Activated CD4-positive, alpha-beta T cell treated with anti-CD3 and anti-CD28 coated beads, Interleukin-2, amount 10 ng/mL, durations not matched to agents 24 days and 14 days (primary cell): ENCODE measurements at places on chromosomes 1 and 21. TPM values are rescaled to one million over a fixed set of nuclear protein-coding genes. Genes with fewer than 3 reads are reported as not detected.

DNA sequence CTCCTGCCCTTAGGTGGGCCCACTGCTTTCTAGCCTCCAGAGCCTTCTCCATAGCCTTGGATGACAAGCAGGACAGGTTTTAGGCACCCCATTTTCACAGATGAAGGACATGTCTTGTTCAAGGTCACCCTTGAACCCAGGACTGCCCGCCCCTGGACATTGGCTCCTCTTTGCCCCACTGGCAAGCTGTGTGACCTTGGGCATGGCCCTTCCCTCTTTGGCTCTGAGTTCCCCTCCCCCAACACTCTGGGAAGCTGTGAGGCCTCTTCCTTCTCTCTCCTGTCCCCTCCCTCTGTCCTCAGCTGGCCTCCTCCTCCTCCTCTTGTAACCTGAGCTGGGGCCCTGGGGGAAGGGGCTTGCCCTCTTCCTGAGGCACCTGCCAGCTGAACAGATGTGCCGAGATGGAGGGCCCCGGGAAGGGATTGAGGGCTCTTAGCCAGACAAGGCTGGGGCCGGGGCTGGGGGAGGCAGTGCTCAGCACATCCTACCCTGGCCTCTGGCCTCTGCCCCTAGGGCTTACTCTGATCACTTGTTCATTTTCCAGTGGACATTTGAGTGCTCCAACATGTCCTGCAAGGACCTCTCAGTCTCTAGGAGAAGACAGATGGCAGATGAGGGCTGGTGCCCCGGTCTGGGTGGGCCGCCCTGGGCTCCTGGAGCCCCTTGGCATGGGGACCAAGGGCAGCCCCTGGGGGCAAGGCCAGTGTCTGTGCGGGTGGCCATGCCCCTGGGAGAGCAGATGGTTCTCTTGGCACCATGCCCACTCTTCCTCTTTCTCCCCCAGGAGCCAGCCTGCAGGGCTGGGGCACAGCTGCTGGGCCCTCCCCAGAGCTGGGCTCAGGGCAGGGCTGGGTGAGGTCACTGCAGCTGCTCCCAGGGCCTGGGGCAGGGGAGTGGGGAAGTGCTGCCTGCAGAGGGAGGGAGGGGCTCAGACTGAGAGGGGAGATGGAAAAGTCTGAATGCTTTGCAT, 10.7 kb downstream of the FOXO6 start:
- DNase-seq, result no peak

KHDRBS1 gene
- total RNA-seq, result 174 and 175 TPM in 2 replicates

DNA sequence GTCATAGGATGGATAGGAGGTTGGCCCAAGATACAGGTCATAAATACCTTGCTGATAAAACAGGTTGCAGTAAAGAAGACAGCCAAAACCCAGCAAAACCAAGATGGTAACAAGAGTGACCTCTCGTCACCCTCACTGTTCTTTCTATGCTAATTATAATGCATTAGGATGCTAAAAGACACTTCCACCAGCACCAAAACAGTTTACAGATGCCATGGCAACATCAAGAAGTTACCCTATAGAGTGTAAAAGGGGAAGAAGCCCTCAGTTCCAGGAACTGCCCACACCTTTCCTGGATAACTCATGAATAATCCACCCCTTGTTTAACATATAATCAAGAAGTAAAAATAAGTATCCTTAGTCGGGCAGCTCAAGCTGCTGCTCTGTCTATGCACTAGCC, 671.9 kb downstream of the PTPRC start:
- DNase-seq, result no peak

BOLA1 gene
- 25.8 and 26.6 TPM in 2 replicates for total RNA-seq

- DNase-seq, result no peak
Measured at GRCh38 chr1:15786581-15786980, 20.9 kb downstream of the UQCRHL start.

DNA sequence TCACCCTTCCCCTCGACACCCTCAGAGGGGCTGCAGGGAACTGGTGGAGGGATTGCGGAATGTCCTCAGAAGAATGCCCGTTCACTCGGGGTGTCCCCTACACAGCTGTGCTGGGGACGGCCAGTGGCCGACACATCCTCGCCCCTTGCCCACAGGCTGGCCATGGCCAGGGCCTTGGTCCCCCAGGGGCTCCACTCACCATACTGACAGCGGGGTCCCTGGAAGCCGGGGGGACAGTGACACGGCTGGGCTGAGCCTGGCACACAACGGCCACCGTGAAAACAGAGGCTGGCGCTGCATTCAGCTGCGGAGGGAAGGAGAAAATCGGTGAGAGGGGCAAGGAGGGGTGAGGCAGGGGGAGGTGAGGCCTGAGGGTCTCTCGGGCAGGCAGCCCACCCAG, 31.7 kb downstream of the MEGF6 start:
- DNase-seq, result no peak

GRCh38 chr1:165896277-165896676, 68.9 kb downstream of the UCK2 start:
- DNase-seq, result no peak

- no peak for DNase-seq
Measured at GRCh38 chr1:101435831-101436511, 199.2 kb downstream of the S1PR1 start.

DNA sequence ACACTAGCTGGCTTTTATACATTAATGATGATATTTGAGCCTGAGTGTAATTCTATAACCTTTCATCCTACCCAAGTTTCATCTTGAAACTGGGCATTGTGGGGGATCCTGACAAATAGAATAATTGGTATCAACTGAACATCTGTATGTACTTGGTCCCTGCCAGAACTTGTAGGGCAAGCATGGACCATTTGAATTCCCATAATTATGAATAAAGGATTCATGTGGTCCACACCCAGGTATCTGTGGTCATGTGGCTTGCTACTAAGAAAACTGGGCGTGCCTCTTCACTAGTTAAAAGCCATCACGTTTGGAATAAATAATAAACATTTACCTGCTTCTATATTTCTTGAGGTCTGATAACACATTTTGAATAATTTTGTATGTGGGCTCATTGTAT, 20.6 kb upstream of the VTCN1 start:
- DNase-seq, result no peak

RBM8A gene
- total RNA-seq, result 326 and 355 TPM in 2 replicates

DNA sequence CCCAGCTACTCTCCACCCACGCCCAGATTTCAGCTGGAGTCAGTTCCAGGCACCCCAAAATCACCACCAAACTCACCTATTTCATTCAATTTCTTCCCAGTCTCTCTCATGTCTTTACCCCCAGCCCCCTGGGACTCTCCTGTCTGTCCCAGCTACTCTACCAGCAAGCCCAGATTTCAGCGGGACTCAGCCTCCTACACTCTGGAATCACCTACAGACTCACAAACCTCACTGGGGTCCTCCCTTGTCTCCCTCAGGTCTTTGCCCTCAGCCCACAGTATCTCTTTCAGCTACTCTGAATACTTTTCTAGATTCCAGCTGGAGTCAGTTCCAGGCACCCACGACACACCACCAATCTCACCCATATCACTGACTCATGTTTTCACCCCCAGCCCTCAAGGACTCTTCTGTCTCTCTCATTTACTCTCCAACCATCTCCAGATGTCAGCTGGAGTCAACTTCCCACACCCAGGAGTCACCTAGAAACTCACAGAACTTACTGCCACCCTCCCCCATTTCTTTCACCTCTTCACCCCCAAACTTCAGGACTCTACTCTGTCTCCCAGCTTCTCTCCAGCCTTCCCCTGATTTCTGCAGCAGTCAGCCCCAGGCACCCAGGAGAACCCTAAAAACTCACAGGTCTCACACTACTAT, 1529.3 kb upstream of the TPTE start:
- peak; percentile 43 for DNase-seq

OR2T33 gene
- not detected in 2 replicates for total RNA-seq

- no peak for DNase-seq
Measured at GRCh38 chr1:161994175-161994668, 29.4 kb downstream of the OLFML2B start.

DNA sequence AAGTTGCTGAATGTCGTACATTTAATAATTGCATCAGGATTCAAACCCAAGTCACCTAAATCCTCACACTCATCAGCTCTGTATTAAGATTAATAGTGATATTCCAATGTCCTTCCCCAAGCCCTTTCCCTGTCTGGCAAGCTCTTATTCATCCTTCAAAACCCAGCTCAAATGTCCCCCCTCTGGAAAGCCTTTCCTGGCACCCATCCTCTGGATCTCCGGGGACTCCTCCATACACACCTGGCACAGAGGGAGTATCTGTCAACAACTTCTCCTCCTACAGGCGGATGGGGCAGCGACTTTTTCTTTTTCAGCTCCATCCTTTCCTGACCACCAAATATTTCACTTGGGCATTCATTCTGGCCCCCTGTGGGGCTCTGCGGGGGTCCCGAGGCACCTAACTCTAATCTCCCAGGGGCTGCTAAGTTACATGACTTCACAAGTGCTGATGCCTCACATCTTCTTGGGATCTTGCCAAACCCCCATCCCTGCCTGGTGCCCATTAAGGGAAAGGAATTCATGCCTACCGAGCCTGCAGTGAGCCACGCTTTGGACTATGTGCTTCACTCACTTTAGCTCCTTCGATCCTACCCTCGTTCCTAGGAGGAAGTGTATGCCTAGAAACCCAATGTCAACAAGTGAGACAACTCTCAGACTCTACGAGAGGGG, 15.2 kb downstream of the TINAGL1 start:
- DNase-seq, result no peak

PGLYRP4 gene
- total RNA-seq, result not detected in 2 replicates

GRCh38 chr1:1275836-1276235, 2.2 kb upstream of the UBE2J2 start:
- DNase-seq, result no peak

- DNase-seq, result no peak
Measured at GRCh38 chr1:214563881-214564280, 12.5 kb upstream of the PTPN14 start.

PLCH2 gene
- 2.2 and 2.8 TPM in 2 replicates for total RNA-seq

GRCh38 chr1:183983371-183984105, 54.0 kb downstream of the COLGALT2 start:
- peak; percentile 33 for DNase-seq

DNA sequence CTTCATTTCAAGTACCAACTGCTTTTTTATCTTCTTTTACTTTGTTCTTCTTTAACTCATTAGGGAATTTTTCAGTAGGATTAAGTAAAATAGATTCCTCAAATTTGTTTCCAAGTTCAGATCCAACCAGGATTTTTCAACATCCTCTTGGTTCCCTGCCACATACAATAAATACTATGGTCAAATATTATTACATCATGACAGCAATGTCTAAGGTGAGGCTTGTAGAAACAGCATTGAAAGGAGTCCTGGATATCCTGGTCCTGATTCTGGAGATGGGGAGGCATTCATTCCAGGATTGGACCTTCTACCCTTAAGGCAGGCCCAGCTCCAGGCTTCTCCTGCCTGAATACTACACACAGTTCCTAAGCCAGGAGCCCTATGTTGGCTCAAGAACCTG, 80.2 kb upstream of the F3 start:
- no peak for DNase-seq

AVPR1B gene
- not detected in 2 replicates for total RNA-seq

GRCh38 chr1:33255347-33256220, 708 bp upstream of the ZNF362 start:
- peak; percentile 79 for DNase-seq

GRCh38 chr21:43001316-43001715, 27.0 kb downstream of the PKNOX1 start:
- DNase-seq, result no peak

GRCh38 chr1:187527346-187527745, 698.6 kb downstream of the PLA2G4A start:
- DNase-seq, result no peak

SH3BGR gene
- total RNA-seq, result 0.63 and 1.4 TPM in 2 replicates

GRCh38 chr1:222813866-222814535, 838 bp upstream of the DISP1 start:
- DNase-seq, result peak; percentile 60

FCRL5 gene
- not detected in 2 replicates for total RNA-seq

CACNA1S gene
- not detected in 2 replicates for total RNA-seq

GRCh38 chr1:79043506-79043905, 37.0 kb upstream of the ADGRL4 start:
- no peak for DNase-seq

GRCh38 chr1:202311875-202312635, 29.7 kb downstream of the UBE2T start:
- no peak for DNase-seq

- DNase-seq, result peak; percentile 93
Measured at GRCh38 chr1:160085686-160086455, 4.5 kb downstream of the KCNJ9 start.

LCE2C gene
- not detected in 2 replicates for total RNA-seq

COL16A1 gene
- not detected in 2 replicates for total RNA-seq

URB2 gene
- 35.8 and 37.1 TPM in 2 replicates for total RNA-seq

DNA sequence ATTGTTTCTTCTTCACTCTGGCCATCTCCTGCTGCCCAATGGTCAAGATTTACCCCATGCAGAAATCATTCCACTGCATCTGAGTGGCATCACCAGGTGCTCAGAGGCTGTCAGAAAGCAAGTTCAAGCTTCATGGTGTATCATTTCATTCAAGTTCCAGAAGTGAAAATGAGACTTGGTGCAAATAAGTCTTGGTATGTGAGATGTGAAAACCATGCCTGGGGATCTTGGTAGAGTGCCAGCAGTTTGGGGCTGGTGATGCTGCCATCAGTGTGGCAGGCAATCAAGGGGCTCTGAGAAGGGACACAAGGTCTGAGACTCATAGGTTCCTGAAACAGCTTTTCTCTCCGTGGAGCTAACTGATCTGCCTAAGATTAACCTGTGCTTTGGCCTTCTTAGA, 52.0 kb downstream of the CD2 start:
- peak; percentile 83 for DNase-seq

DNA sequence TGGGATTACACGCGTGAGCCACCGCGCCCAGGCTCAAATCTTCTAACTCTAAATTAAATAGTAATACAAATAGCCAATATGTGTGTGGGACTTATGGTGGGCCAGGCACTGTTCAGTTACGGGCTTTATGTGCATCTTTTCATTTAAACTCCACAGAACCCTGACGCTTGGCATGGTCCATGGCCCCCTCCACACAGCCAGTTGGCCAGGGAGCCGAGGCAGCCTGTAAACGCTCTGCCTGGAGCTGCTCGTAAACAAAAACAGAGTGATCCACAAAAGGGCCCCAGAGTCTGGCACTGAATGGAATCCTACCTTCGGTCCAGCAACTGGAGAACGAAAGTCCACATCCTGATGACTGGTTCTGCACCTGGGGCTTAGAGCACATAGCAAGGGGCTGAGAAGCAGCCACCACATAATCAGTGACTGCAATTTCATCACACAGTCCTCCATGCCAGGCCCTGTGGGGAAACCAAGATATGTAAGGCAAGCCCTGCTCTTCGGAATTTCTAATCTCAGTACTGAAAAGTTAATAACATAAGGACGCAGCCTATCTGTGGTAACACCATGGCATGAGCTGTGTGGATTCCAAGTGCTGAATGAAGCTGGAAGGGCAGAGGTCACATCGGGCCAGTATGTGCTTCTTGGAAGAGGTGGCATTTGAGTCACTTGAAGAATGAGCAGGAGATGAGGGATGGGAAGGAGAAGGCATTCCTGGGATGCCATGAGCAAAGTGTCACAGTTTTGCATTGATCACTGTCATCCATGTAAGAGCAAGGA, 13.5 kb upstream of the ADAMTSL4 start:
- DNase-seq, result no peak

UMODL1 gene
- not detected in 2 replicates for total RNA-seq
